ENCODE measurements at places on chromosomes 2 and 18. TPM values are rescaled to one million over a fixed set of nuclear protein-coding genes. Genes with fewer than 3 reads are reported as not detected.

Gene CAPN14
- not detected for total RNA-seq

Gene C2orf72
- not detected for total RNA-seq

Gene PLCL1
- total RNA-seq, result under 0.01 TPM

Gene CHST9
- not detected for total RNA-seq

Gene LRRTM1
- not detected for total RNA-seq

Gene AQP12A
- total RNA-seq, result not detected

Gene SERPINB13
- not detected for total RNA-seq

Gene AGBL5
- total RNA-seq, result 24.9 TPM

Gene TBR1
- under 0.01 TPM for total RNA-seq

Gene TXNDC2
- 0.22 TPM for total RNA-seq

Gene WDFY1
- 88.8 TPM for total RNA-seq

Gene GFPT1
- total RNA-seq, result 69.4 TPM

Gene NPHP1
- 3.3 TPM for total RNA-seq

Gene TLK1
- 11.9 TPM for total RNA-seq

Gene TUBA3D
- total RNA-seq, result not detected

Gene NPPC
- total RNA-seq, result not detected

Gene ARHGEF33
- 0.22 TPM for total RNA-seq

Gene FKBP1B
- total RNA-seq, result 2.0 TPM

Gene CDK15
- 1.3 TPM for total RNA-seq

Gene NEURL3
- total RNA-seq, result not detected

Gene RAB31
- total RNA-seq, result 79.9 TPM

Gene PMAIP1
- total RNA-seq, result 53.3 TPM

Gene REEP1
- total RNA-seq, result not detected

Gene SUPT7L
- total RNA-seq, result 40.0 TPM

Gene OXER1
- total RNA-seq, result not detected

Gene PFN4
- total RNA-seq, result 0.29 TPM

Gene SULT1C4
- total RNA-seq, result not detected

Gene ACADL
- total RNA-seq, result under 0.01 TPM

Gene UGT1A4
- not detected for total RNA-seq

Gene PLB1
- 2.4 TPM for total RNA-seq

Gene FSHR
- not detected for total RNA-seq

Gene C2orf68
- total RNA-seq, result 14.0 TPM

Gene IL36A
- total RNA-seq, result not detected

Gene FEV
- total RNA-seq, result not detected

Gene CCDC74B
- 2.6 TPM for total RNA-seq

Gene SERPINB4
- 0.14 TPM for total RNA-seq

Gene FLACC1
- total RNA-seq, result 1.4 TPM

Gene OSR1
- total RNA-seq, result 6.6 TPM

Gene SLC9A4
- total RNA-seq, result not detected

Data from placental pericyte (primary cell).